ENCODE measurements at places on chromosomes 4 and X. TPM values are rescaled to one million over a fixed set of nuclear protein-coding genes. Genes with fewer than 3 reads are reported as not detected.

Gene XG
- total RNA-seq: 0.93 TPM

Gene EXOC1L
- total RNA-seq: not detected

Gene ADAM29
- not detected for total RNA-seq

Gene DKK2
- 0.23 TPM for total RNA-seq

DNA sequence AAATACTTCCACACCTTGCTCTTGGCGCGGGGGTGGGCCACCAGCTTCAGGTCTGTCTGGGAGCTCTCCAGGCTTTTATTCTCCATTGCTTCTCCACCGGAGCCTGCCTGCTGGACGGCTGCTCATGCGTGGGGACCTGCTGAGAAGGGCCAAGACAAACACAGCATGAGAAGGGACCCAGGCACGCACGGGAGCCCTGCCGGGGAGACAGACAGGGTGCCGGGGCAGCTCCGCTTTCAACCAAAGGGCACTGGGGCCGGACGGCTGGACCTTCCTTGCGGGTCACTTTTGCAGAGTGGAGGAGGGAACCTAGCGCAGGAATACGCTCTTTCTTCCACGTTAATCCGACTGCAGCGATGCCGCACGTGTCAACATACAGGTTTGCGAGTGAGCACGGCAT, 10.1 kb downstream of the DHRSX start:
- DNase-seq: no peak

DNA sequence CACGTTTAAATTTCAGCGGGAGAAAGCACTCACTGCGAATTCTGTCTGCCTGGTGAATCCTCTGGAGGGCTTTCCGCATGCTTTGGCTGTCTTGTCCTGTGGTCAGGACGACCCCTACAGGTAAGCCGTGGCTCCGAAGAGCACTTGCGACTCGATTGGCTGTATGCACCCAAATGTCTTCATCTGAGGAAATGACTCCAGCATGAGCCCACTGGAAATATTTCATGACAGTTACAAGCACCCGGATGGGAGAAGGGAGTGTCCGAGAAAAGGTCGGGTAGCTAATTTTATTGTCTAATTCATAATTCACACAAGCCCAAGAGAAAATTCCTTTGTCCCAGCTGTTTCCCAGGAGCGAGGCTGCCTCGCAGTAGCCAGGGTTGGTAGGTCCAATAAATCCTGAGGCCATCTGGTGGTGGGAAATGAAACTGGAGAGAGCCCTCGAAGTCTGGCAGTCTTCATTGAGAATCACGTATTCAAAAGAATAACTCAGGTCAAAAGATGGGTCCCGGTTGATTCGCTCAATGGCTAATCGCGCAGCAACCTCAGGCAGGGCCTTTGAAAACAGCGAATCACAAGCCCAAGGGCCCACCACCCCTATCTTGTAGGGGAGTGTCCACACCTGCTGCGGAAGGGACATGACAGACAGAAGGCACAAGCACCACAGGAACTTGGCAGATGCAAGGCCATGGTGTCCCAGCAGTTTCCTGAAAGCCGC, 6.6 kb downstream of the GUCY2F start:
- DNase-seq: peak; percentile 33

DNA sequence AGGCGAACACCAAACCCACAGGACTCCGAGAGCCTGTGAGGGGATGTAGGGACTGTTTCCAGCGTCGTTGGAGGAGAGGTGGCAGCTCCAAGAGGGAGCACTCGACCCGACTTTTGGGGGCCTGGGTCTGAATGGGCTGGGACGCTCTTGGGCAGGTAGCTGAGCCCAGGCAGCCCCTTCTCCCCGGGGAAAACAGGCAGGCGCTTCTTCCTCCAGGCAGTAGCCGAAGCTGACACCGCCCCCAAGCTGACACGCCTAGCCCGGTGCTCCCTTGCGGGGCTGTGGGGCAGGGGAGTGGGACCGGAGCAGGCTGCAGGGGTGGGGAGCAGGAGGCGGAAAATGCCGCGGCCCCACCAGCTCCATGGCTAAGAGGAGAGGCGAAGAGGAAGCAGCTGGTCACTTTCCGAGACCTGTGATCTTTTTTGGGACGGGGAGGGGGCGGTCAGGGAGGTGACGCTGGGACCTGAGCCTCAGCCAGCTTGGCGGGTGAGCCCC, 4.2 kb downstream of the NKX1-1 start:
- DNase-seq: no peak
